ENCODE measurements at places on chromosomes 13 and 19.

- DNase-seq: no peak
These were observed 10.6 kb downstream of the RXFP2 start for GRCh38 chr13:31749929-31750328.

- no peak for DNase-seq
These were observed 167.1 kb upstream of the MAB21L1 start for GRCh38 chr13:35643625-35644024.

DNA sequence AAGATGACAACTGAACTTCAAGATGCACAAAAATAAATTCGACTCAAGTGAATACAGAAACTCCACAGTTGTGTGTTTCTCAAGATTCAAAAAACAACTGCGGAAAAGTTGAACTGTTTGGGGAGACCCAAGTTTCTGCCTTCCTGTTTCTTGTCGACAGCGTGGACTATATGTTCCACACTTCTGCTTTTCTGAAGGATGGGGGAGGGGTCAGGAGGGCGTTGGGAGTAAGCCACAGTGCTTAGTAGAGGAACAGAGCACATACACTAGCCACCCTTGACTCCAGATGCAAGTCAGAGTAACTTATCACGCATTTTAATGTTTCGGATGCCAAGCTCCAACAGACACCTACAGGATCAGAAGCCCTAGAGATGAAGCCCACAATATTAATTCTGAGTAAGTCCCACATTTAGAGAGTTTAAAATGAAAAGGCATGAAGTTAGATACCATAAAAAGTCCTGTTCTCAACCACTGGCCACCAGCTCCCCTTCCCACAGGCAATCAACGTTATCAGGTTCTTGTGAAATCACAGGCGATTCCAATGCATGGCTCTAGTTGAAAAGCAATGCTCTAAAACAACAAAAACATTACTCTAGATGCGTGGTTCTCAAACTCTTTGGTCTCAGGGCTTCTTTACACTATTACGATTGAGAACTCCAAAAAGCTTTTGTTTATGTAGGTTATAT lies 4.2 kb downstream of the TUBGCP3 start:
- peak; percentile 5 for DNase-seq

DNA sequence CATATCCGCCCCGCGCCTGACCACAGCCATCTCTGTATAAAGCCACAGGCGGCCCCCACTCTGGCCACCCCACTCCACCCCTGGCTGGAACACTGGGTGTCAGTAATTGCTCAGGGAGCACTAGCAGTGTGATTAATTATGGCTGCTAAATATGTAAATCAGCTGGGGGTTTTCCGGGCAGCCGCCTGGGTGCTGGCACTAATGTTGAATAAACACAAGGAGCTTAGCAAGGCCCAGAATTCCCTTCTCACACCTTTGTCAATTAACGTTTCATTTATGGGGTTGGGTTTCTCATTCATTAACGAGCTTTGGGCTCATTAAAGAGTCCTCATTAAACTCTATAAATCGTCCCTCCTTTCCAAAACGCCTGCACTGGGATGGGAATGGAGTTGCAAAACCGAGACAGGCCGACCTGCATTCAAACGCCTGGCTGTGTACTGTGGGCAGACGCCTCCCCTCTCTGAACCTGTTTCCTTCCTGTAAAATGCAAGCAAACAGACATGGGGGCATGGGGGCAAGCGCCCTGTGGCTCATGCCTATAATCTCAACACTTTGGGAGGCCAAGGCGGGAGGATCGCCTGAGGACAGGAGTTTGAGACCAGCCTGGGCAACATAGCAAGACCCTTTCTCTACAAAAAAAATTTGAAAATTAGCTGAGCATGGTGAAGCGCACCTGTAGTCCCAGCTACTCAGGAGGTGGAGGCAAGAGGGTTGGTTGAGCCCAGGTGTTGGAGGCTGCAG lies 17.7 kb upstream of the OLFM2 start:
- DNase-seq: peak; percentile 44

GRCh38 chr13:30108913-30109237 lies 198.5 kb downstream of the KATNAL1 start:
- no peak for DNase-seq

- no peak for DNase-seq
These were observed 89.9 kb downstream of the STK24 start for GRCh38 chr13:98487016-98487415.

DNA sequence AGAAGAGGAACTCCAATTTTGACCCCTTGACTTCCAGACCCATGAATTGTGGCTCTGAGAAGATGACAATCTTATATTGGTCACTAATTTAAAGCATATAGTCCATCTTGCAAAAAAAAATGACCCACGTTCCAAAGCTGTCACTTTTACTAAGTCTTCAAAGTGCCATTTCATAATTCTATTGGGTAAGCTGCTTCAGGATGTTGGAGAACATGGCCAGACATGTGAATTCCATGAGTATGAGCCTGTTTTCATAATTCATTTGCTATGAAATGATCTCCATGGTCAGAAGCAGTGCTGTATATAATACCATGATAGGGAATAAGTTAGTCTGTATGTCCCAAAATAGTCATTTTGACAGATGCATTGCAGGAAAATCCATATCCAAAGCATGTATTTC lies 1787.3 kb downstream of the SLITRK5 start:
- DNase-seq: no peak

DNA sequence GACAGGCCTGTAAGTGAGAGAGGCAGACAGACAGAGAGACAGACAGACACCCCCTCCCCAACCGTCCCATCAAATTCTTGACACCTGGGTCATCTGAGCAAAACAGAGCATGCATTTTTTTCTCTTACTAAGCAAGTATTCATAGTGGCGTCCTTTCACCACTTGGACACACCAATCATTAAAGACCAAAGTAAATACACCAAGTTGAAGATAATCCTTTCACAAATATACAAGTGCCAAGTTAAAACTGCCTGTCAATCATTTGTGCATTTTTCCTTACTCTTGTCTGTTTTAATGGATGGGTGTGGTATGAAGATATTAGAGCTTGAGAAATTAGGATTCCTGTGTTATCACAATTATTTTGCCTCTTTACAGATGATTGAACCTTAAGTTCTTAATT lies 337.3 kb downstream of the ATP8A2 start:
- no peak for DNase-seq

- DNase-seq: no peak
These were observed 68.5 kb upstream of the FREM2 start for GRCh38 chr13:38618336-38618735.
